Stimulated activated CD4-positive, alpha-beta T cell treated with anti-CD3 and anti-CD28 coated beads, Interleukin-1b, Interleukin-23, amount 100 ng/mL, for 4 hours (primary cell): ENCODE measurements at places on chromosomes 4 and X.

DNA sequence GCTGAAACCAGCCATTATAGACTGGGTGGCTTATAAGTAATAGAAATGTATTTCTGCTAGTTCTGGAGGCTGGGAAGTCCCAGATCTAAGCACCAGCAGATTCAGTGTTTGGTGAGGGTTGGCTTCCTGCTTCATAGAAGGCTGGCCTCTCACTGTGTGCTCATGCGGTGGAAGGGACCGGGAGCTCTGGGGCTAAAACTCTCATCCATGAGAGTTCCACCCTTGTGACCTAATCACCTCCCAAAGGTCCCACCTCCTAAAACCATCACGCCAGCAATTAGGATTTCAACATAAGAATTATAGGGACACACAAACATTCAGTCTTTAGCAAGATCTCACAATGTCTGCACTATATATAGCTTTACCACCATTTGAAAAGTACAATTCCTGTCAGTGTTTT, 215.2 kb downstream of the CBR4 start:
- no peak for DNase-seq

- no peak for DNase-seq
These were observed 222.1 kb upstream of the RPL34 start for GRCh38 chr4:108398316-108398715.

- DNase-seq: no peak
These were observed 507.2 kb downstream of the PABPC4L start for GRCh38 chr4:133694416-133694815.

- DNase-seq: no peak
These were observed 51.8 kb upstream of the CBLL2 start for GRCh38 chrX:22220941-22221340.

DNA sequence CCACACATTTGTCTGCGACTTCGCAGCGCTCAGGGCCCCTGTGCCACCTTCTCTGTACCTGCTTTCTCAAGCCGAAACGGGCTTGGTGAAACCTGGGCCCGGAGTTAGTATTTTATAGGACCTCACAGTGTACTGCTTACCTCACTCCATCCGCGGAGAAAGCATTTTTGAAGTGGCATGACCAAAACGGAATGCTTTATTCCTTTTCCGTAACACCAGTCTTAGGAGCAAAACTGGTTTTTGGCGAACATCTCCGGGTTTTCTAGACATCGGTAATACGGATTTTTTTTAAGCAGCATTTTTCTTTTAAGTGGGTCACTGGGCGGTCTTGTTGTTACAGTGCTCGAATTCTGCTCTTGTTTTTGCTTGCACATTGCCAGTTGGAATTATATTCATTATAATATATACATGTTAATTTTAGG, 3.6 kb downstream of the ZIC3 start:
- no peak for DNase-seq

- no peak for DNase-seq
These were observed 2.3 kb downstream of the CXCL8 start for GRCh38 chr4:73742490-73743160.

DNA sequence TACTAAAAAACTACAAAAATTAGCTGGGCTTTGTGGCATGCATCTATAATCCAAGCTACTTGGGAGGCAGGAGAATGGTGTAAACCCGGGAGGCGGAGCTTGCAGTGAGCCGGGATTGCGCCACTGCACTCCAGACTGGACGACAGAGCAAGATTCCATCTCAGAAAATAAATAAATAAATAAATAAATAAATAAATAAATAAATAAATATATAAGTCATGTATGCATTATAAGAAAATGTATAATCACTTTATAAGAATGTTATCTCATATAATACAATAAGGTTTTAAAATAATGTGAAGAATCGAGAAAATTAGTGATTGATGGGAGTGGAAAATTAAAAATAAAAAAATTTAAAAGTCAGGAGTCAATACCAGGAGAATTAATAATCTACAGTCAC, 127.5 kb downstream of the GALNTL6 start:
- DNase-seq: no peak

- DNase-seq: no peak
These were observed 907 bp downstream of the LHFPL1 start for GRCh38 chrX:112678831-112679230.

DNA sequence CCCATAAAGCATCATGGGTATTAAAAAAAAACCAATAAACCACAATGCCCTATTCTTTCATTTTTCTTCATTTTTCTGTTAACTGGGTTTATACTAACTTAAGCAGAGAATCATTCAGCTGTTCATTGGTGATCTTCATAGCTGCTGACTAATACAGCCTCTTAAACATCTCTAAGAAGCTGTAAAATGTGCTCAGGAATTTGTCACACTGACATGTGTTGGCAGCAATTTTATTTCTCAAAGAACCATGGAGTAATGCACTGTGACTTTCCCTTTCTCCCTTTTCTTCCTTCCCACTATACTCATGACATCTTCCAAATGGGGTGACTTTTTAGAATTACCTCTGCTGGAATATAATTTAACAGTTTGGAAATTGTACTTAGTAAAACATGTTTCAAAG, 315.4 kb downstream of the ANTXR2 start:
- no peak for DNase-seq

DNA sequence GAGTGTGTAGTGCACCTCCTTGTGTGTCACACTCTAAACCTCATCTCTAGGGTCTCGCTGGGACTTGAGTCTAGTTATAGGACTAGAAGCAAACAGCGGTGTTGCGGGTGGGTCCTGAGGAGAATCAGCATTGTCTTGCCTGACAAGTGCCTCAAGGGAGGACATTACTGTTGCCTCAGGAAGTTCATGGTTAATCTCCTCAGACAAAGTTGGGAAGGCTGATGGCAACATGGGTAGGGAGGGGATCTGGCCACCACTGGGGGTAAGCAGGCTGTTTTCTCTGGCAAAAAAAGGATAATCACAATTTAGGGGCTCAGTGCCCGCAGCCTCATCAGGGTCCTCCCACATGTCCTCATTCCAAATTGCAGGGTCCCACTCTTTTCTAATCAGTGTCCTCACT, 12.4 kb downstream of the ASB12 start:
- no peak for DNase-seq

DNA sequence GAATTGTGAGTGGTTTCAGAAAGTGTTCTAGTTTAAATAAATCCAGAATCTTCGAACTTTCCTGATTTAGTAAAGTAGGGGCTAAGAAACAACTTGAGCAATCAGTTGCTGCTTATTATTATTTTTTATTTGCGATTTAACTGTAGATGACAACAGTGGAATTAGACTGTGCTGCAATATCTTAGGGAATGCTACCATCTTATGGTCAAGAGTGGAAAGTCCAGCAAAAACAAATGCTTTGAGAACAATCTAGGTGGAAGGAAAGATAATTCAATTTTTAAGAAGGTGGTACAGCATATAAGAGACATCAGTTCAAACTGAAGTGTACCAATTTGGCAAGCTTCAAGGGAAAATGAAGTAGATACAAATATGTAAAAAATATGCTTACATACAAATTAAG, 73.3 kb downstream of the CYLC1 start:
- no peak for DNase-seq

- DNase-seq: no peak
These were observed 405.9 kb upstream of the MAD2L1 start for GRCh38 chr4:120472447-120473131.

- no peak for DNase-seq
These were observed 251.3 kb downstream of the BCOR start for GRCh38 chrX:39846460-39846859.

- no peak for DNase-seq
These were observed 30.6 kb upstream of the SORCS2 start for GRCh38 chr4:7161721-7162214.

GRCh38 chr4:183823434-183823833, 81.7 kb upstream of the STOX2 start:
- DNase-seq: no peak

DNA sequence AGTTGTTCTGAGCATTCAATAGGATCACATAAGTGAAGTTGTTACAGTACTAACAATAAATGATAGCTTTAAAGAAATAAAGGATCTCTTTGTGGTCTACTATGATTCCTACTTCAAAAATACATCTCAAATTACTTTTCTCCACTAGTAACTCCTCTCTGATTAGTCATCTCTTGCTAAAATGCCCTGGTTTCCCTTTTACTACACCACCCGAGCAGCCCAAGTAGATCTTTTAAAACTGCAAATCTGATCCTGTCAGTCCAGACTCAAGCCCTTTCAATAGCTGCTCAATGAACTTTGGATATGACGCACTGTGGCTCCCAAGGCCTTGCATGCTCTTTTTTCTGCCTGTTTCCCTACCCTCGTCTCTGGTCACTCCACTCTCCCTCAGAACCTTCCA, 97.5 kb downstream of the MAOA start:
- no peak for DNase-seq

DNA sequence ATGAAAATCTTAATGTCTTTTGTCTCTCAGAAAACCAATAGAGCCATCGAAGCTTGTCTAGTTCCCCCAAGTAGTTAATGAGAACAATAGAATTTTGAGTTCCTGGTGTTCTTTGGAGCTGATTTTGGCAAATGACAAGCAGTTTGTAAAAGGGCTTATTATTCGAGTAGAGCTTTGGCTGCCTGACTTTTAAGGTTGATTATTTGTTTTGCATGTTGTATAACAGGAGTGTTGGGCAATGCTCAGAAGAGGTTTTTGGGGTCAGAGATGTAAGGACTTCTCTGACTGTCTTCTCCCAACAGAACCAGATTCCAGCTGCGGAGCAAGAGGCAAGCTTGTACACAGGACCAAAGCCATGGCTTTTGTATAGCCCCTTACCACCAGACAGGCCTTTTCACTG, 30.0 kb downstream of the ZCCHC12 start:
- no peak for DNase-seq

DNA sequence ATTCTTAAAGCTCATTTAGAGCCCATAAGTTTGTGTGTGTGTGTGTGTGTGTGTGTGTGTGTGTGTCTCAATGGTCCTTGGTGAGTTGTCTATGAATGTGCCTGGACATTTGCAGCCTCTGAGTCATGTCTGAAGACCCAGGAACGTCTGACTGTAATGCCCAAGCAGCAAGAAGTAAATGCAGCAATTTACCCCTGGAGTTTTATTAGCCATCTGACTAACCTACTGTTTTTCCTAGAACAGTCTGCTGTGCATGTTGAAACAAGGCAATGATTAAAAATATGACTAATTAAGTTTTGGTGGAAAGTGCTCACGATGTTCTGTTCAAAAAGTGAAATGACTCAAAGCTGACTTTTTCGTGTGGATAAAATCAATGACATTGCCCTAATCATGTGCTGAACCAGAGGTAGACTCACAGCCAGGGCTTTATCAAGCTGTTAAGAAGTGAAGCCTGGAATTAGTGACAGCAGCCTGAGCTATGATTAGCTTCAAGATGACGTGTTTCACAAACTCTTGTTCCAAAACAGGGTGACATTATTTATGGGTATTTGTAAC, 201.6 kb downstream of the CPE start:
- DNase-seq: no peak

DNA sequence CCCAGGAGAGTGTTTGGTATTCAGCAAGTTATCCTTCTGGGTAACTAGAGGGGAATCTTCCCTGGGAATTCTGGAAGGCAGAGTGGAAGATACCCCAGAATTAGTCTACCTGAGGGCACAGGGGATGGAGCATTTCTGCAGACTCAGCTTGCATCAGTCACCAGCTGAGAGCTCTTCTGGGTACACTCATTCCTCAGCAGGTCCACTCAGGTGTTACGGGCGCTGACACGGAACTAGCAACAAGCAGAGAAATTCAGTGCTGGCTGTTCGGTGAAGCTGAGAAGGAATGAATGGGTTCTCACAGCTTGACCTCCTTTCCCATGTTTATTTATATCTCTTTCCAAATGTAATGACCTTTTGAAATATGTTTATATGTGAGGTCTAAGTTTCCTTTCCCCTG, 106.0 kb upstream of the PNPLA4 start:
- DNase-seq: no peak

GRCh38 chrX:95666056-95666455, 1018.6 kb upstream of the DIAPH2 start:
- no peak for DNase-seq

DNA sequence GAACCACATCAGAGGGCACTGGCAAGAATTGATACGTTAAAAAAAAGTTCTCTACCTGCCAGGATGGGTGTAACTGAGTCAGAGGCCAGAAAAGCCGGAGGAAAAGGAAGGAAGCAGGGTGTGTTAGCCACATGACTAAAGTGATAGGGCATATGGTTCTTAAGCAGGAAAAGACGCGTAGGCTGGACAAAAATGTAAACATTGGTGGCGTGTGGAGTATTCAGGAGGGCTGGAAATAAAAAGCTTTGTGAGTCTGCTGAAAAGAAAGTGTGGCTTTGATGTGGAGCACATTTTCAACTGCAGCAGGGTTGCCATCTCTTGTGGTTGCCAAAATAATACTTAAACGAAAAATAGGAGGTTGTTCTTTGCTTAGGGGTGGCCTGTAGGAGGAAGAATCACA, 186.5 kb upstream of the RPL34 start:
- no peak for DNase-seq

- no peak for DNase-seq
These were observed 789.5 kb downstream of the TECRL start for GRCh38 chr4:63619771-63620170.

GRCh38 chr4:86730310-86730709, 118.9 kb downstream of the SLC10A6 start:
- no peak for DNase-seq

GRCh38 chr4:6492027-6492590, 19.7 kb upstream of the PPP2R2C start:
- DNase-seq: no peak

- no peak for DNase-seq
These were observed 61.5 kb downstream of the SORCS2 start for GRCh38 chr4:7253837-7254236.

- DNase-seq: no peak
These were observed 218.9 kb downstream of the MID1IP1 start for GRCh38 chrX:39020051-39020669.

DNA sequence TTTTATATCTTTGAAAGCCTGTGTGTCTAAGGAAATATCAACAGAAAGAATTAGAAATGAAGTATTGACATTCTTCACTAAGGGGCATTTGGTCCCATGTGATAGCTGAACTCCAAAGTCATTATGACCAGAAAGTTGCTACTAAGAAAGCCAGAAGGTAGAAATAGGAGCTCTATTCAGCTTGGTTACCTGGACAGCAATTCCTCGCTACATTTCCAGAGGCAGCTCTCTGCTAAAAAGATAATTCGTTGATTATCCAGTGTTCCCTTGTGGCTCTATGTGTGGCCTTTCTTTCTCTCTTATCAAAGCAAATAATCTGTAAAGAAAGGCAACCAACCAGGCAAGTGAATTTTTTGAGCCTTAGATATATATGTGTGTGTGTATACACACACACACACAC, 341.3 kb downstream of the ADGRL3 start:
- DNase-seq: no peak

DNA sequence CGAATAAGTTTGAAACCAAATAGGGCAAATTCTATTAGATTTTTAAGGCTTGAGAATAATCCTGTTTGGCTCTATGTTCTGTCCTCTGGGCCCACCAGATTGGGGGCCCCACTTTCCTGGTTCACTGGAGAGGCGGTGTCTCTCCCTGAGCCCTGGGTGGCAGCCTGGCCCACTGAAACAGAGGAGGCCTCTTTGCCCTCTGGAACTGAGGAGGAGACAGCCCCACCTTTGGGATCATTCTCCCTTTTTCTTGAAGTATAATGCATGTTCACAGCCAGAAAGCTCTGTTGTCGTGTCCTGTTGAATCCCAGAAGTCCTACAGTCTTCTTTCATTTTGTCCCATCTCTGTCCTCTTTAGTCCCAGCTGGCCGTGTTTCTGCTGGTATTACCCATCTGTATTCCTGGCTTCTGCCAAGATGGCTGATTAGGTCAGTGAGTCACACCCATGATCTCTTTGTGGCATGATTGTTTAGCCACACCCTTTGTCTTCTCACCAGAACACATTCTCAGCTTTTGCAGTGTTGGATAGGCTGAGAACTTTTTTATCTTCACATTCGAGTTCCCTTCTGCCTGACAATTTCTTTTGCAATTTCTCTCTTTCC, 8.1 kb upstream of the TBC1D25 start:
- no peak for DNase-seq
